Fibroblast of villous mesenchyme (primary cell): ENCODE measurements at places on chromosomes 12 and 14. TPM values are rescaled to one million over a fixed set of nuclear protein-coding genes. Genes with fewer than 3 reads are reported as not detected.

The TCL1B gene
- total RNA-seq: not detected in 2 replicates

DNA sequence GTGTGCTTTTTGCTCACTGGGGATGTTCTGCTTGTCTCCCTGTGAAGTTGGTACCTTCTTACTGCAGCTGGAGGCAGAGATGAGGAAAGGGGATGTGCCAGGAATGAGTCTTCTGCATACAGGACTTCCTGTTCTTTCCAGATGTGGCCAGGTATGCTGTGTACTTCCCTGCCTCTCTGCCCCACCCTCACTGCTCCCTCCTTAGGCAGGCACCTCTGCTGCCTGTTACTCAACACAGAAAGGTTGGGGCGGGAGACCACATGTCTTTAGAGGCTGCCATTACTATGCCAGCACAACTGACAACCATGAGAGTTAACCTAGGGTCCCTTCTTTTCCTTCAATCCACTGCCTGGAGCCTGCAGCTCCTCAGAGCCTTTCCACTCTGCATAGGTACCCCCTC lies 2.0 kb upstream of the OAS3 start:
- DNase-seq: no peak

DNA sequence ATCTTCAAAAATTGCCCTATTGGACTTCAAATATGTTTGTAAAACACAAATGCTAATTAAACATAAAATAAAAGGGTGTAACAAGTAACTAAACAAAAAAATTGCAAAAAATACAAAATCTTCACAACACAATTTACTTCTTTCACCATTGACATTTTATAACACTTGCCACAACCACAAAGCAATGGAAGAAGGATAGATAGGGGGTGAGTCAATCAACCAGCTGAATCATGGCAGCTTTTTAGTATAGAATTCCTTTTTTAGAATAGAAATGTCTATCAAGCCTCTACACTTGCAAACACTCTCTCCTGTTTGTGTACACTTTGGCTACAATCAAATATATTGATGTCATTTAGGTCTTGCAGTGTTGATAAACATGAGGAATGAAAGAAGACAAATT lies 232.7 kb downstream of the SLC16A7 start:
- no peak for DNase-seq

DNA sequence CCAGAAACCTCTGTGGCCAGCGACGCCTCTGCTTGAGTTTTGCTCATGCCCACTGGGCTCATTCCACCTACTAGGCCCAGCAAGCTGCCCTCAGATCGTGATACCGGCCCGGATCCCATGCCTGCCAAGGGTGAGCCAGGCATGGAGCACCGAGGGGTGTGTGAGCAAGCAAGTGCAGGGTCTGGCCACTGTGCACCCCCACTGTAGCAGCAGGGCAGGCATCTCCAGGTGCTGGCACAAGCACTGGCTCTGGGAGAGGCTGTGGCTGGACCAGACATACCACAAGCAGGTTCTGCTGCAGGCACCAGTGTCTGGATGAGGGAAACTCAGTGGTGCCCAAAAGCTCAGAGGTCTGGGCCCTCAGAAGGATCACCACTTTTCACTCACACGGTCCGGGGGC lies 20.6 kb downstream of the FAM186A start:
- DNase-seq: no peak
